Stimulated activated CD4-positive, alpha-beta T cell treated with anti-CD3 and anti-CD28 coated beads, Interleukin-1b, Interleukin-23, amount 100 ng/mL, for 1 hour (primary cell): ENCODE measurements at places on chromosomes 12 and 14.

DNA sequence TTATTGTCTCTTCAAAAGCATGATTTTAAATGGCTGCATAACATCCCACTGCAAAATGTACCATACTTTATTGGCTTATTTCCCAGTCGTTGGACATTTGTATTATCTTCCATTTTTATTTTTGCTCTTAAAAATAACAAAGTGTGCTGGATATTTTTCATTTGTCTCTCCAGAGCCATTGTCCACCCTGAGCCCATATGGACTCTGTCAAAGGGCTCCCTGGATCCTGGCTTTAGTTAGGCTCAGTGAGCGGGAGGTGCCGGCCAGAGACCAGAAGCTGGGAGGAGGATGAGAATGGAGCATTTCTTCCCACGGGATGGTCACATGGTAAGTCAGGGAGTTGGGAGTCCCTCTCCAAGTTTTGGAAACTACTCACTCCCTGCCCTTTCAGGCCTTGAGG lies 296.9 kb downstream of the NUAK1 start:
- DNase-seq: no peak

DNA sequence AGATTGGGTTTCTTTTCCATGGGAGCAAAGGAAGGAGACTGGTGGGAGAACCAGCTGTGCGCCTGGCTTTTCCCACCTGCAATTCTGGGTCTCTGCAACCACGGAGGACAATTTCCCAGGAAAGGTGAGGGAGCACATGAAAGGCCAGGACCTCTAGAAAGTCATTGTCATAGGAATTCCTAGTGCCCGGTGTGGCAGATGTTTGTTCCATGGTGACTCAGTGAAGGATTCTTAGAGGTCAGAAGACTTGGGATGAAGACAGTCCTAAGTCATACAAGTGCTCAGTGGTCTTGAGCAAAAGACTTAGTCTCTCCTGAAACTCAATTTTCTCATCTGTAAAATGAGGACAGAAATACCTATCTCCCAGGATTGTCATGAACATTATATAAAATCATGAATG lies 51.3 kb downstream of the KCNA5 start:
- DNase-seq: no peak

GRCh38 chr14:68081489-68081888 lies 261.9 kb downstream of the RAD51B start:
- no peak for DNase-seq

GRCh38 chr12:122159882-122160281 lies 14.1 kb downstream of the IL31 start:
- no peak for DNase-seq
